ENCODE measurements at places on chromosomes 6 and 20.
A peak's percentile ranks its signal among the peaks of the same experiment; 100 is the strongest.

DNA sequence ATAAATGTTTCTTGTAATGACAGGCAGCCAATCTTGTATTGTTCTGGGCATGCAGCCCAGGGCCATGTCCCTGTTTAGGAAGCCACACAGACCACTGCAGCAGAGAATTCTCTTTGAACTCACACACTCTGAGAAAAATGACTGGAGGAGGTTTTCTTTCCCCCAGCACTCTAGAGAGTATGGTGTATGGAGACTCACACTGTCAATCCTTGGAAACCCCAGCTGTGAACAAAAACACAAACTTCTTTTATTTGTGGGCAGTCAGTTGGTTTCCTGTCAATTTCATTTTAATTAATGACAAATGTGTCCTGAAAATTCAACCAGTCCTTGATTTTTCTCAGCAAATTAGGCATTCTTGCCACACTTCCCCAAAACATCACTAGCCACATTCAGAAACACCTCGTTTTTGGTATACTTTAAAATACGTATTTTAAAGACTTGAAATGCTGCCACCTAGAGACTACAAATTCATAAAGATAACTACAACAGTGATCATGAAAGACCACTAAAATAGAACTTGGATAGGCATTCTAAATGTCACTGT lies 52.9 kb upstream of the UFL1 start:
- peak; percentile 7 for DNase-seq

GRCh38 chr6:30830438-30830837 lies 53.9 kb upstream of the DDR1 start:
- DNase-seq: no peak

- DNase-seq: no peak
Observed at GRCh38 chr20:5877128-5877527, 73.2 kb downstream of the TRMT6 start.

GRCh38 chr6:133301835-133302234 lies 60.7 kb downstream of the EYA4 start:
- no peak for DNase-seq

GRCh38 chr20:51196991-51197651 lies 174.2 kb upstream of the KCNG1 start:
- no peak for DNase-seq

GRCh38 chr6:90989763-90990162 lies 402.9 kb upstream of the MAP3K7 start:
- no peak for DNase-seq
